ENCODE measurements at places on chromosomes 5 and 9.

DNA sequence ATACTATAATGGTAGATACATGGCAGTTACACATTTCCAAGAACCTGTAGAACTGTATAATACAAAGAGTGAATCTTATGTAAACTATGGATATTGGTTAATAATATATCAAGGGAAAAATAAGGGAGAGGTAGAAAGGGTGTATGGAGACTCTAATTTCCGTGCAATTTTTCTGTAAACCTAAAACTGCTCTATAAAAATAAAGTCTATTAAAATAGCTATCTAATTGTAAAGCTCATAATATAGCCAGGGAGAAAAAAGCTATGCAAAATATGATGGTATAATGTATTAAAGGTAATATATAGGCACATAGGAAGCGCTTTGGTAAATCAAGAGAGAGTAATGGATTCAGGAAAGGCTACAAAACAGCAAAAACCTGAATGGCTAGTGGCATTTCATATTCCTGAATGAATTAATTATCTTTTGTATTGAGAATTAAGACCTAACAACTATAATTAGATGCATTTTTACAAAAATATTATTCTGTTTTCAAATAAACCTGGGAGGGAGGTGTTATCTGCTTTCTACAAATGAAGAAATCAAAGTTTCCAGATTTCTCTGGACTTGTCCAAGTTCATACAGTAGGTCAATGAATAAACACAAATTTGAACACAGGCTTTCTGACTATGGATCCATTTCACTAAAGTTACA, 22.8 kb downstream of the ANXA1 start:
- no peak for DNase-seq

DNA sequence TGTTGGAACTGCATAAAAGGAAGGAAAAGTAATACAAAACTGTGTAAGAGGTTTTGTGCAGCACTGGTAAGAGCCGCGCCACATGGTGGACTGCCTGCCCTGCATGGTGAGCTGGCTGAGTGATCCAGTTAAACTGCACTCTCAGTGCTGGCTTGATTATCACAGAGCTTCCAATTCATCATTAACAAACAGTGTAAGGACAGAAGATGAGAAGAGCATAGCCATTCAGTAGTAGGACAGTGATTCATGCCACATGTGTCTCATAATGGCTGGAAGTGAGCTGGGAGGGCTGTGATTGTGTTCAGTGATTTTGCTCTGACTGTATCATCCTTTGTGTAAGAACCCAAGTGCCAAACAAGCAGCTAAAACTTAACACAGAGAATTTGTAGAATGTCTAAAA, 14.1 kb downstream of the ASPN start:
- no peak for DNase-seq

DNA sequence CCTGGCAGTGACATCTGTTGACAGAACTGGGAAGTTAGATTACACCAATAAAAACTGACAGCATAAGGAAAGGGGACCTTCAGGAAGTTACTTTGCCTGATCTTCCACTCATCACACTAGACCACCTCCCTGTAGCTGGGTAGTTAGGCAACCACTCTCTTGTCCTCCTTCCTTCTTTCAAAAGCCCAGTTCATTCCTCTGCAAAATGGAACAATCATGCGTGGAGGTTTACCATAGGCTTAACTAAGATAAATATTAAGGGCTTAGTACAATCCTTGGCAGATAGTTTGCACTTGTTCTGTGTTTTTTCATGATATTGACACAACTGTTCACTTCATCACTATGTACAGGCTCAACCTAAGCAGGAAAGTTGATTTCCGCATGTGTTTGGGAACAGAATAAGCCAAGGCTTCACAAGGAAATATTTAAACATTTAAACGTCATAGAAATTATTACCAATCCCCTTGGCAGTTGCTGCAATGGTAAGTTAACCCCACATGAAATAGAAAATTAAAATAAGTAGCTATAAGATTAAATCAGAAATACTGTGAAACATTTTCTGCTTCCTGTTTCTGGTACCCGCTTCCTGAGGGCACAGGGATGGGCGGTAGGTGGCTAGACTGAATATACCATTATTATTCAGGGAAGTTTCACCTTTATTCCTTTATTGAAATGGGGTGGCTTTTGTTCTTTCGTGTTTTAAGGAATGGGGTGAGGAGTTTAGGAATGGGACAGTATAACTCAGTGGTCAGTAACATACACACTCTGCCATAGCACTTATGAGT, 9.9 kb upstream of the PTGER4 start:
- DNase-seq, result no peak

DNA sequence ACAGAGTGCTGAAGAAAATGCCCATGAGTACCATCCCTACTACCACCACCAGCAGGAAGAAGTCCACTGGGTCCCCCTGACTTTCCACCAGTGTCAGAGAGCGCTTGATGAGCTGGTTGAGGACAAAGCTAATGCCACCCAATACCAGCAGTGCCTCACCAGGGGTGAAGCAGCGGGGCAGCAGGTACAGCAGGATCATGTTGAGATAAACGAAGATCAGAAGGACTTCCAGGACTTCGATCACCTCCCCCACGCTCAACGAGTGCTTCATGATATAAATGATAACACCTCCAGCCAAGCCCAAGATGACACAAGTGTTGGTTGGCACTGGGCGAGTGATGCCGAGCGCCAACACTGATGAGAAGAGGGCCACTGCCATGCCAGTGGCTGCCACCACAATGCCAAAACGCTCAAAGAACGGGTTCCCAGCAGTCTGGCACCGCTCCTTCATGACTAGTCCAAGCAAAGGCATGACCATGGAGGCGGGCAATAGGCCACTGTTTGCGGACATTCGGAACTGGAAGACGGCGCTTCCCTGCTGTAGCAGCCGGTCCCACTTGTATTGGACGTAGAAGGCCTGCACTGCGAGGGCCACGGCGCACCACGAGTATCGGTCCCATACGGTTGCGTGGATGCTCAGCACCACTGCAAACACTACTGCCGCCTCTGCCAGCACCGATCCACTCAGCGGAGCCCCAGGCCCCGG, 679 bp downstream of the DOLK start:
- DNase-seq, result no peak

GRCh38 chr5:168931638-168932345, 352.6 kb upstream of the PANK3 start:
- DNase-seq, result no peak

GRCh38 chr9:70979966-70980365, 141.5 kb downstream of the TRPM3 start:
- DNase-seq, result no peak

GRCh38 chr9:122403381-122404000, 32.7 kb downstream of the PTGS1 start:
- no peak for DNase-seq

GRCh38 chr9:135707252-135708138, 5.5 kb downstream of the KCNT1 start:
- DNase-seq, result no peak

DNA sequence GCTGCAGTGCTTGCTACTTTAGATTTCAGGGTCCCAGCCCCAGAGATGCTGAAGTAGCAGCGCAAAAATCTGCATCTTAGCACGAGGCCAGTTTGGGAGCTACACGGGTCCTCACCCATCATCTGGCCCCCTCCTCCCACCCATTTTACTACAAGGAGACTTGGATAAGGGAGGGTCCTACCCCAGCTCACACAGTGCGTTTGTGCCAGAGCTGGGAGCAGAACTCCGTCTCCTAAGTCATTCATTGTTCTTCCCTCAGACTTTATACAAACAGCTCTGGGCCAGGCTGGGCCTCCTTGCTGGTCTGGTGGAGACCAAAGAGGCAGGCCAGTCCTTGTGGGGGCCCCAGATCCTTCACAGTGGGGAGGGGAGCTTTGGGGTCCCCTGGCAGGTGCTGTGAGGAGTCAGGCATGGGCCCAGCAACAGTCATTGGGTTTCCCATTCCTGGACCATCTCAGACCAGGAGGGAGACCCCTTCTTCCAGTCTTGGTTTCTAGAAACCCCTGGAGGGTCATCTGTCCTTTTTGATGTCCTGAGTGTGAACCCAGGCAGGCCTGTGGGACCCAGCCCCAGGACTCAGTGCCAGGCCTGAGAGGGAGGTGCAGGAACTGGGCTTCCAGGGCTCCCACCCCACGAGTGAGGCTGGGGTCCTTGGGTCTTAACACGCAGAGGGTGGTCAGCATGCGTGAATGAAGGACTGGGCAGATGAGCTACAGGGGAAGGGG, 2.3 kb upstream of the IL17B start:
- no peak for DNase-seq

- no peak for DNase-seq
These were observed 48.7 kb downstream of the RICTOR start for GRCh38 chr5:39025456-39025855.

DNA sequence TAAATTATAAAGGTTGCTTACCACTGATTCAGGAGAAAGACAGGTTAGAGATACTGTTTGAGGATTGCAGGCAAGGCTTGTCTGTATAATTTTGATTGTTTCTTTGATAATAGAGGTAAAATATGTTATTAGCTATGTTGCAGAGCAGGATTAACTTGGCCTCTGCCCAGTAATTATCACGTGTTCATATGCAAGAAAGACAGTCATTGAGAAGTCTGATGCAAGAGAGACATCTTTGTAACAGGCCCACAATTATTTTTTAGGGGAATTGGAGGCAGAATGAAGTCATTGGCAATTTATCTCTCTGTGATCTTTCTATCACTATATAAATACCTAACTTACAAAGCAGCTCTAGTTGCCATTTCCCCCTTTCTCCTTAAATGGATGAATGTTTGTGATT, 46.0 kb downstream of the SLC44A1 start:
- DNase-seq, result no peak

- no peak for DNase-seq
These were observed 66.0 kb upstream of the ORM1 start for GRCh38 chr9:114256827-114257328.

DNA sequence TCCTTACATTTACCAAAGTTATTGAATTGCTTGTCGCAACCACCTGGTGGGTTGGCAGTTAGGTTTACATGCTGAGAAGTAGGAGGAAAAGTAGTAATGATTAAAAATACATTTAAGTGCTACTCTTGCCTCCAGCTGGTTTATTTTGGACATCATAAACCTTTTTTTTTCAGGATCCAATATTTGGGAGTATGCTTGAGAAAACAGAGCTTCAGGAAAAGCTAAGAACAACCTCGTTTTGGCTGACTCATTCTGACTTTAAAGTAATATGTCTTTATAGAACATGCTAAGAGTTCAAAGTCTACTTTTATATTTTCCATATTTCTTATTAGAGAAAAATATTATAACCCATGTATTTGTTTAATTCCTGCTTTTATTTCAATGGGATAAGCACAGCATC, 41.7 kb upstream of the BNC2 start:
- DNase-seq, result no peak

DNA sequence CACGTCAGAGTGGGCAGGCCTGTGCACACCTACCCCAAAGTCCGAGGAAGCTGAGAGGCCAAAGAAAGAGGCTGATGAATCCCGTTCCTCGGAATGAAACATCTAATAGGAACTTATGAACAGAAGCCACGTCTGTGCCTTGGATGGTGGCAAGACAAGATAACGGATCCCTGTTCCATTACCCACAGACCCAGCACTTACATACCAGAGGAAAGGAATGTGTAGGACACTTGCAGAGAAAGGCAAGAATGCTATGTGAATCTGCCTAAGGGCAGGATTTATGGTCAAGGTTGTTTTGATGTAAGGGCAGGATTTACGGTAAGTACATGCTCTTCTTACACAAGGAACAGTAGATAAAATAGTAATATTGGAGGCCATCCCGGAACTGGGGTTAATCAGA, 93.2 kb downstream of the WDR41 start:
- DNase-seq, result no peak

- no peak for DNase-seq
These were observed 278.0 kb upstream of the GRIA1 start for GRCh38 chr5:153212471-153212870.

- no peak for DNase-seq
These were observed 19.7 kb downstream of the KDM3B start for GRCh38 chr5:138372225-138372624.

DNA sequence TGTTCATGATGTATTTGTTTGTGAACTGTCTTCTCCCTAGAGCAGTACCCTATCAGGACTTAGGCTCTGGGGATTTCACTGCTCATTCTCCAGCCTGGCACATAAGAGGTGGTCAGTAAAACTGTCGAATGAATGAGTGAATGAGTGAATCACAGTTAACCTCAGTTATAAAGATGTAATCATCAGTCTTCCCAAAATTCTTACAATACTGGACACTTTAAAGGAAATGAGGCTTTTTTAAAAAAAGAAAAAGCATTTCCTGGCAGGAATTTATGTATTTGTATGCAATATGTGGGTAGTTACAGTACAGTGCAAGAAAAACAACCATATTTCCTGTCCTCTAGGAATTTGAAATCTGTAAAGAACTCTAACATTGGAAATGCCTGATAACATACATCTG, 59.6 kb downstream of the RAI14 start:
- DNase-seq, result no peak

GRCh38 chr9:23502004-23502403, 324.0 kb downstream of the ELAVL2 start:
- no peak for DNase-seq

DNA sequence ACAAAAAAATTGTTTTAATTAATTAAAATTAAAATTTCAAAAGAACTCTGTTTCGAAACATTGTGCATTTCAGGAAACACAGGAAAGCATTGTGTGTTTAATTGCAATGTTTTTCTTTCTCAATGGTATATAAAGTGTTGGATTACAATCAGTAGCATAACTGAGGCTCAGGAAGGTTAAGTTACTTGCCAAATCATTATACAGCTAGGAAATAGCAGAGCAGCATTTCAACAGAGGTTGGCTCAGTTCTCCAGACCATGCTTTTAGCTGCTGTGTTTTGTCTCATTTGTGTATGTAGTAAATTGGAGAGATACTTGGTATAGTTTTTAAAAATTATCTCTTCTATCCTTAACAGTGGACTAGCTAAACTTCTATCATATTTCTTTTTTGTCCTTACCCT, 30.0 kb upstream of the CAMLG start:
- DNase-seq, result no peak

- no peak for DNase-seq
These were observed 720 bp downstream of the NUDT12 start for GRCh38 chr5:103561685-103562452.

DNA sequence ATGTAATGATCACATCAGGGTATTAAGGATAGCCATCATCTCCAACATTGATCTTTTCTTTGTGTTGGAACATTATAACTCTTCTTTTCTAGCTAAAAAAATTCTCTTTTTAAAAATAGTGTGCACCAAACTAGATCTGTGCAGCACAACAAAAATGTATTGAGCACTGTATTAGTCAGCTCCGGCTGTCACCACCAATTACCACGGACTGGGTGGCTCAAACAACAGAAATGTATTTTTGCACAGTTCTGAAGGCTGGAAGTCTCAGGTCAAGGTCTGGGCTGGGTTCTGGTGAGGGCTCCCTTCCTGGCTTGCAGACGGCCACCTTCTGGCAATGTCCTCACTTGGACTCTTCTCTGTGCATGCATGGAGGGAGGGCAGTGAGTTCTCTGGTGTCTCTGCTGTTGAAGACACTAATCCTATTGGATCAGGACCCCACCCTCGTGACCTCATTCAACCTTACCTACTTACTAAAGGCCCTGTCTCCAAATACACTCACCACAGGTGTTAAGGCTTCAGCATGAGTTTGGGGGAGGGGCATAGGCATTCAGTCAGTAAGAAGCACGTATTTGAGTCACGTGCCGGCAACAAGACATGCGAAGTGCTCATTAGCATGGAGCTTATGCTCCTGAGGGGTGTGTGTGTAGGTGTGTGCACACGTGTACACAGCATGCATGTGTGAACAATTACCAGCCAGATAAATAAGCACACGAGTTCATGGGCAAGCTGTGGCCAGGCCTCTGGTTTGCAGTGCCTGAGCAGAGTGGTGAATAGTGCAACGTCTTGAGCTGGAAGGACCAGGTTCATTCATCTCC, 89.4 kb upstream of the SH3PXD2B start:
- DNase-seq, result no peak

- DNase-seq, result no peak
These were observed 1176.4 kb upstream of the CDH18 start for GRCh38 chr5:21164425-21164824.
